ENCODE measurements at places on chromosomes 16 and 17.

DNA sequence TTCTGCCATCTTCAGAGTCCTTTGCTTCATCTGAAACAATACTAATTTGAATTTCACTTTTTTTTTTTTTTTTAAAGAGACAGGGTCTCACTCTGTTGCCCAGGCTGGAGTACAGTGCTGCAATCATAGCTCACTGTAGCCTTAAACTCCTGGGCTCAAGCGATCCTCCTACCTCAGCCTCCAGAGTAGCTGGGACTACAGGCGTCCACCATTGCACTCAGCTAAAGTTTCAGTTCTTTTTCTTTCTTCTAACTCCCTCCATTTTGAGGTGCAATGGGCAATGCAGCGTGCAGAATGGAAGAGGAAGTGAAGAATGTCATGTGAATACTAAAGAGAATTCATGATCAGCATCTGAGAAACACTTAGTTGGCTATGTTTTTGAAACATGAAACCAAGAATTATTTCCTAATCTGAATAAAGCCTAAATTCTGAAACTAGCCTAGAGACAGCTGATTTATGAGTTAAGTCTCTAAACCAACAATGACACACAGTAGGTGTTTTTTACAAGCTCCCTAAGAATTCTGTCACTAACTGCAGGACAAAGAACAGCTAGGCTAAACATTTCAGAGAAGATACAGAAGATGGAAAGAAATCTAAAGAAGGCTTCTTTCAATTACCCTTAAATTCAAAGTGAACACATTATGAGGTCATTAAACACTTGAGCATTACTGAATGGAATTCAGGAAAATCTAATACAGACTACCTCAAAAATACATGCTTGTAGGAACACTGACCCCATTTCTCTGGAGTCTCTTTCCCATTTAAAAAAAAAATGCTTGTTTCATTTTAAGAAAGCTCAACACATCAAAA is 21.0 kb downstream of the SNN start:
- DNase-seq, result no peak

DNA sequence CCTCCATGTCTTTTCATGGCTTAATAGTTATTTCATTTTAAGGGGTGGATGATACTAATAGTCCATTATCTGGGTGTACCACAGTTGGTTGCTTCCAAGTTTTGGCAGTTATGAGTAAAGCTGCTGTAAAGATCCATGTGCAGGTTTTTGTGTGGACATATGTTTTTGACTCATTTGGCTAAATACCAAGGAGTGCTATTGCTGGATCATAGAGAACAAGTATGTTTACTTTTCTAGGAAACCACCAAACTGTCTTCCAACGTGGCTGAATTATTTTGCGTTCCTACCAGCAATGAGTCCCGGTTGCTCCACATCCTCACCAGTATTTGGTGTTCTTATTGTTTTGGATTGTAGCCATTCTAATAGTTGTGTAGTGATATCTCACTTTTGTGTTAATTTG is 181.9 kb downstream of the SPECC1 start:
- DNase-seq, result no peak

- peak; percentile 71 for DNase-seq
Measured at GRCh38 chr16:11396241-11397048, 51.2 kb downstream of the RMI2 start.

GRCh38 chr16:19098173-19098572 is 15.6 kb upstream of the ITPRIPL2 start:
- no peak for DNase-seq

DNA sequence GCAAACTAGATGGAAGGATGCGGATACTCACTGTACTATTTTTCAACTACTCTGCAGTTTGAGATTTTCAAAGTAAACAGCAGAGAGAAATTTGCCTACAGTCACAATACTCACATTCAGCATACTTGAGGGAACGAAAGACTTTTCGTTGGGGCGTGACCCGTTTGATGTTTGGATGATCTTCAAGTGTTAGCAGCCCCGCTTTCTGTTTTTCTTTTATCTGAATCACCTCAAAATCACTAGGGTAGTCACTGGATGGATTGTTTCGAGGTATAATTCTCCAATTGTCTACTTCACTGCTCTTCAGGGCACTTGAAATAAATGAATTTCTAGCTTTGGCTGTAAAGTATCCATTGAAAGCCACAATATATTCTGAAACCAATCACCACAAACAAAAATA is 17.8 kb downstream of the MBTPS1 start:
- no peak for DNase-seq

- DNase-seq, result no peak
Measured at GRCh38 chr17:5019475-5019956, 15.7 kb downstream of the SLC52A1 start.

DNA sequence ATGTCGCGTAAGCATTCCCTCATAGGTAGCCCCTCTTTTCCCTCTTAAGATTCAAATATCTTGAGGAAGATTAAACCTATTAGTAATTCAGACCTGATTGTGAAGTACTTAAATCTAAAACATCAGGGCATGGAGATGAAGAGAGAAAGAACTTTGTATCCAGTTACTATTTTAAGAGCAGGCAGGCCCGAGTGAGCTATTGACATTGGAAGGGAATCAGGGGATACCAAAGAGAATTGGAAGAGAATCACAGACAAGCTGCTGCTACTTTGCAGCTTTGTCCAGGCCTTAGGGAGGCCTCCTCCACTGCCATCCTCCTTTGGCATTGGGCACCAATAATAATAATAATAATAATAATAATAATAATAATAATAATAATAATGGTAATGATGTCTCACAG is 170.5 kb downstream of the MRTFB start:
- no peak for DNase-seq

- DNase-seq, result no peak
Measured at GRCh38 chr17:7217113-7217987, 2.3 kb downstream of the DLG4 start.

DNA sequence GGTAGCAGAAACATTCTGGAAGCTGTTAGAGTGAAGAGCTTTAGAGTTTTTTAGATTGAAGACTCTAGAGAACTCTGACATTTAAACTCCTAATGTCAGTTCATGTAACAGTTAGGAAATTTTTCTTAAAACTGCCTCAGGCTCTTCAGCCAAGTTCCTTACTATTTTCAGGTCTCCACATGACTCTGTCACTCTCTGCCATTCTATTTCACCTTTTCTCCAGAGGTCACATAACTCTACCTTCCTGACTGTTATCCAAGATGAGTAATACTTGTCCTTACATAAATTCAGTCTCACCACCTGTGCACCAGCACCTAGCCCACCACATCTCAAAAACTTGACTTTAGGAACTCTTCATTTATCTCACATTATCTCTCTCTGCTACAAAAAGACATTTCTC is 347.1 kb upstream of the CA10 start:
- no peak for DNase-seq

- DNase-seq, result peak; percentile 47
Measured at GRCh38 chr17:71052971-71053370, 883.6 kb downstream of the KCNJ2 start.

DNA sequence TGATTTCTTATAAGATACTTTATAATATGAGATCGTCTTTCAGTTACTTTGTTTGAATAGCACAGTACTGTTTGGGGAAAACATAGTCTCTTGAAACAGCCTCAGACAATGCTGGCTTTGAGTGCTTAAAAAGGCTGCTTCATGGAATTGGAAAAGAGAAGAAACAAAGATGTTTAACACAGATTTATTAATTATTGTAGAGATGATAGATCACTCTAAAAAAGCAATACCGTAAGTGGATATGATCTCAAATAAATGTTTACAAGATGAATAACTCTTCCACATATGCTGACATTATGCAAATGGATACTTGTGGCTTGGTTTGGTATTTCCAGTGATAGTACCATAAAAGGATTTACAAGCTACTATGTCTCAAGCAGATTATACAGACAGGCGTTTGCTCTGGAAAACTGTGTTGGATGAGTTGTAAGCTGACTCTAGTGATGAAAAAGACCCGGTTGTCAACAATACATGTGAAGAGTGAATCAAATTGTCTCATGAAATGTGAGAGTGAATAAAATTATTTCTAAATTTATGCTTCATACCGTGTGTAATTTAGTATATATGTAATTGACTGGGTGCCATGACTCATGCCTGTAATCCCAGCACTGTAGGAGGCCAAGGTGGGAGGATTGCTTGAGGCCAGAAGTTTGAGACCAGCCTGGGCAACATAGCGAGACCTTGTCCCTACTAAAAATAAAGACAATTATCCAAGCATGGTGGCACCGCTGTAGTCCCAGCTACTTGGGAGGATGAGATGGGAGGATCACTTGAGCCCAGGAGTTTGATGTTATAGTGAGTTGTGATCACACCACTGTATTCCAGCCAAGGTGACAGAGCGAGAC is 105.4 kb downstream of the FTO start:
- no peak for DNase-seq

GRCh38 chr16:9976601-9977000 is 205.6 kb downstream of the GRIN2A start:
- no peak for DNase-seq

GRCh38 chr17:78374189-78374588 is 4.3 kb upstream of the PGS1 start:
- DNase-seq, result no peak

DNA sequence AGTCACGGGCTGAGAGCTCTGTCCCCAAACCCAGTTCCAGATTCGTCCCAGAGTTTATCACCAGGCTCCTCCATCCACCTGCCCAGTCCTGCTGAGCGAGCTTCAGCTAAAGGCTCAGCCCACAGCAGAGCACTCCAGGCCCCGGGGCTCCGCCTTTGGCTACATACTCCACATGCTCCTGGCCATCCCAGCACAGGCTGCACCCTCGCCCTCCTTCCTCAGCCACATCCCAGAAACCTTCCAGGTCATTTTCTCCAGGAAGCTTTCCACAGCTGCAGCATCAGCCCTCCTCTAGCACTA is 4.7 kb upstream of the CD2BP2 start:
- DNase-seq, result no peak
